T-helper 2 cell treated with Interferon-gamma antibody and Interleukin-4, amounts not matched to agents 5 μg/mL and 100 μg/mL, for 36 hours (primary cell): ENCODE measurements at places on chromosomes 1 and 21.

- no peak for DNase-seq
Measured at GRCh38 chr1:50421768-50422674, 1.2 kb downstream of the DMRTA2 start.

GRCh38 chr1:161678500-161678899 is 15.6 kb downstream of the FCGR2B start:
- no peak for DNase-seq

DNA sequence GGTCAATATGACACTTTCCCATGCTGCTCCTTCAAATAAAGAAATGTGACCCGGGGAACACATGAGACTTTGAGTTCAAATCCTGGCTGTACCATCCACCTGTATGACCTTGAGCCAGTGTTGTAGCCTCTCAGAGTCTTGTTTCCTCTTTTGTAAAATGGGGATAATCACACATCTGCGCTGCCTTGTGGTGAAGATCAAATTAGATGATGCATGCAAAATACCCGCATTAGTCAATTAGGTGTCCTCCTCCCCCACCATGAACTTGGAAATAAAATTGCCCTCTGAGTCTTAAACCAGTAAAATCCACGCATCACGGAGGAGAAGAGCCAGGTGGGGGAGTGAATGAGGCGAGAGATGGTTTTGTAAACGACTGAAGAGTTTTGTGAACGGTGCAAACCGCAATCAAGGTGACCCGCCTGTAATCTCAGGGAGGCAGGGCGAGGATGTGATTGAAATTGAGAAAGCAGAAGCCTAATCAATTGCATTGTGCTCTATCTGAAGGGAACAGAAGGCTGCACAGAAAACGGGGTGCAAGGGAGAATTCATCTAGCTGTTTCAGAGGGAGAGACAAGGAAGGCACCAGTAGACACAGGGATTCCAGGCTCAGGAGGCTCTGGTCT is 5.8 kb upstream of the AHDC1 start:
- DNase-seq = no peak

GRCh38 chr1:221418346-221418745 is 323.5 kb downstream of the DUSP10 start:
- DNase-seq = no peak

GRCh38 chr1:18511149-18511873 is 30.6 kb downstream of the KLHDC7A start:
- DNase-seq = no peak

- DNase-seq = no peak
Measured at GRCh38 chr1:176073524-176074157, 133.4 kb downstream of the COP1 start.

DNA sequence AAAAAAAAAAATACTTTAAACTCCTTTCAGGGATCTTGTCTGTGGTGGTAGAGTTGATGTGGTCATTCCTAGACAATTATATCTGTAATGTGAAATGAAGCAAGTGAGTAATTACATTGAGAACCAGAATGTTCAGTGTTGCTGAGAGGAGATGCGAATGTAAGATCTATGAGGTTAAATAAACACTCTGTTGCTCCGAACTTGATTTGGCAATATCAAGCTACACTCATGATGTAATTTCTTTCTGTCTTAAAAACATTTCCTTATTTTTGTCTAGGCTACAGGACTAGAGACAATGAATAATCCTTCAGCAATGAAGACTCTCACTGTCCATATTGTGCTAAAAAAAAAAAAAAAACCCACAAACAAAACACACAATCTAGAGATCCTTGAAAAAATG is 63.1 kb upstream of the IGSF5 start:
- DNase-seq = no peak

GRCh38 chr1:19710825-19711611 is 46.3 kb downstream of the HTR6 start:
- peak; percentile 51 for DNase-seq

DNA sequence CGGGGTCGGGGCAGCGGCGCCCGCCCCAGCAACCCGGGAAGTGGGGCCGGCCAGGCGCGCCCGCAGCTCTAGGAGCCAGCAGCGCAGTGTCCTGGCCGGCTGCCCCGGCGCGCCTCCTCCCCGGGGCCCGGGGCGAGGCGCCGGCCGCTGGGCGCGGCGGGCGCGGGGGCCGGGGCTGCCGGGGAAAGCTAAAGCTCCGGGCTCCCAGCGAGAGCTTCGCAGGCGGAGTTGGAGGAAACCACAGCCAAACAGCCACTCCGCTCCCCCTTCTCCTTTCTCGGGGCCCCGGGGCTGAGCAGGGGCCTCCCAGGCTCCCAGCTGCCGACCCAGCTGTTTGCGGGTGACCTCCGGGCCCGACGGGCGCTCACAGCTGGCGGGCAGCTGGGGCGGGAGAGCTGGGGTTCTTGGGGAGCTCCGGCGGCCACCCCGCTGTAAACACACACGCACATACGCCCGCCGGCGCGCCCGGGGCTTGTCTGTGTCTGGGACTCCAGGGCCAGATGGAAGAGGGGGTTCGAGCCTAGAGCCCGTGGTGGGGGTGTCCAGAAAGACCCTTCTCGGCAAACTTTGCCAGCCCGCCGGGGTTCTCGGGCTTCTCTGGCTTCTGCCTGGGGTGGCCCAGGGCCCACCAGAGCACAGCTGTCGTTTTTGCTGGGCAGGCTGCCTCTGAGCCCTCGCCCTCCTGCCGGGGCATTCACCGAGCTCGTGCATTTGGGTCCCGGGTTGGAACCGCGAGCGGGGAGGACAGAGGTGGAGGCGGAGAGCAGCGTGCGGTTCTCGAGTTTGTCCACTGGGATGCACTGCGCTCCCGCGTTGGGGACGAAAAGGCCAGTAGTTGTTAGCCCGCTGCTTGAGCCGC is 1.5 kb downstream of the AJAP1 start:
- DNase-seq = no peak

- no peak for DNase-seq
Measured at GRCh38 chr1:76170513-76170912, 96.0 kb downstream of the ST6GALNAC3 start.

GRCh38 chr1:86155051-86155806 is 1.3 kb downstream of the COL24A1 start:
- no peak for DNase-seq

DNA sequence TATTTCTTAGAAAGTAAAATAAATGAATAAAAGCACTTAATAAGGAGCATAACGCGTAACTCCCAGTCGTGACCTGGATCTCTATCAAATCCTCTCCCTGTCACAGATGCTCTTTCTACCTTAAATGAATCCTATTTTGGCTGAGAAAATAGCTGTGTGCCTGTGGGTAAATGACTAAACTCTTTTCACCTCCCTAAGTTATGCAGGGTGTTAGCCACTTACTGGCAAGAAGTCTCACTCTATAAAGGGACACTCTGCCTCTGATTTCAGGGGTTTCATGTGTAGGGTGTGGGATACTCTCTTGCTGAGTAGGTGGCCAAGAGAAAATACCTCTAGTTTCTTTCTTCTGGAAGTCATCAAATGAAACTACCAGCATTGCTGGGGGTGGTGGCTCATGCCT is 24.3 kb upstream of the PPP1R15B start:
- no peak for DNase-seq

GRCh38 chr1:210731193-210731592 is 402.5 kb downstream of the HHAT start:
- no peak for DNase-seq

DNA sequence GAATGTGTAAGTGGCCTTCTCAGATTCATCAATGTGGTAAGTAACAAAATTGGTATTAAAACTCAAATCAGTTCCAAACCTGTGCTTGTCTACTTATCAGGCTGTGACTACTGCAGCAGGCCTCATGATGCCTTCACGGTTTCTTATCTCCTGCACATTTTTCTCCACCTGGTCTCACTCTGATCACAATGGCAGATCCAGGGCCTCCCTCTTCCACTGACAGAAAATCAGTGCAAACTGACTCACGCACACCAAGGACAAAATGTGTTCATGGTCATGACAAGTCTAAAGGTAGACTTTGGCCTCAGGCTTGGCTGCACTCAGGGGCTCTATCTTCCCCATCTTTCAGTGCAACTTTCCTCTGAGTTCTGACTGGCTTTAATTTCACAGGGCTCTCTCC is 56.7 kb upstream of the ATP1A1 start:
- no peak for DNase-seq

DNA sequence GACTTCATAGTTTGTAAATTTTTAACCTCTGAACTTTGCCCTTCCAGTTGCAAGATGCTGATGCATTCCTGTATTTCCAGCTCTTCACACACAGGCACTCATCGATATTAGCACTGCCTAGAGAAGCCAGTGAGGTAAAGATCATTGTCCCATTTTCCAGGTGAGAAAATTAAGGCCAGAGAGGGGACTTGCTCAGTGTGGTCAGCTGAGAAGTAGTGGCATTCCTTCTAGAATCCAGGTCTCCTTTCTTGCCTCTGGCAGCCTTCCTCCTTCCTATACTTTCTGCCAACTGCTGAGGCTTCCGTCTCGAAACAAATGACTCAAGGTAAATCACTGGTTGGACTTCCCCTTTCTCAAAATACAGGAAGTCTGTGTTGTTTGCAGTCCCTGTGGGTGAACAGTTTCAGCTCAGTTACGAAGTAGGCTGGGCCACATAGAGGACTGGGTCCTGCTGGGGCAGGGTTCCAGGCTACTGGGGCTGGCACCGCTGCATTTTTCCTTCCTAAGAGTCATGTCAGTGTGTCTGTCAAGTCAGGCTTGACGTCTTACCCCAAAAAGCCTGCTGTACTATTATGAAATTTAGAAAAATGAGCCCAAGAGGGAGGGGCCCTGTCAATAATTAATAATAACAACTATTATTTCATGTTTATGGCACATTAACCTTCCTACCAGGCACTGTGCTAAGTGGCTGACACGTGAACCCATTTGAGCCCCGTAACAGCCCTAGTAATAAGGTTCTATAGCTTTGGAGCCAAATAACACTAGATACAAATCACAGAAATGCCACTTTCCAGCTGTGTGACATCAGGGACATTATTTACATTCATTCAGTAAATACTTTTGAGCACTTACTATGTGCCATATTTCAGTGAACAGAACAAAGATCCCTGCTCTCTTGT is 16.6 kb upstream of the RNF19B start:
- peak; percentile 76 for DNase-seq

GRCh38 chr1:185408700-185409270 is 91.7 kb upstream of the IVNS1ABP start:
- DNase-seq = no peak

GRCh38 chr21:38832664-38833063 is 26.9 kb downstream of the ETS2 start:
- DNase-seq = no peak

GRCh38 chr1:31548534-31548906 is 27.8 kb upstream of the TINAGL1 start:
- DNase-seq = no peak

DNA sequence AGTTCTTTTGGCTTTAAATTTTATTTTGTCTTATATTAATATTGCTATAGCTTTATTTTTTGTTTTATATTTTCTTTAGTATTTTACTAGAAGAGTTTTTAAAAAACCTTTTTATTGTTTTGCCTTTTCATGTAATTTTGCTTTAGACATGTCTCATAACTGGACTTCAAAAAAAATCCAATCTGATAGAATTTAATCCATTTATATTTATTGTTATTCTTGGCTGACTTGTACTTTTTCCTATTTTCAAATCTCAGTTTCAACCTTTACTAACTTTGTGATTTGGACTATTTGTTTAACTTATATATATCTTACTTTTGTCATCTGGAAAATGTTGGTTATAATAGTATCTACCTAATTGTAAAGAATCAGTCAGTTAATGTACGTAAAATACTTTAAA is 61.2 kb downstream of the NTNG1 start:
- DNase-seq = no peak
